ENCODE measurements at places on chromosomes 7 and 10.

DNA sequence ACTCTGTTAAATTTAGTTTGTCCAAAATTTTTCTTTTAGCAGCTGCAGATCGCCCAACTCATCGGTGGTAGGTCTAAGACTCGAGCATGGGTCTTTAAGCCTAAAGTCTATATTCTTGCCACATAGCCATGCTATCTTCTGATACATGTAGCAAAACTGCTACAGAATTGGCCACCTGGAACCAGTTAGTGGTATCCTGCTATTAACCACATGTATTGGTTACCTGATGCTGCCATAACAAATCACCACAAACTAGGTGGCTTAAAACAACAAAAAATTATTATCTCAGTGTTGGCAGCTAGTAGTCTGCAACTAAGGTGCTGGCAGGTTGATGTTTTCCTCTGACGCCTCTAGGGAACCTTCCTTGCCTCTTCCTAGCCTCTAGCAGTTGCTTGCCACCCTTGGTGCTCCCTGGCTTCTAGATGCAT lies 96.7 kb upstream of the PIK3CG start:
- no peaks in the 10 kb centered on the region for H3K36me3 ChIP-seq
- H3K27me3 ChIP-seq = no peaks in the 10 kb centered on the region
- H3K4me3 ChIP-seq = peak overlapping the region; percentile 82
- H3K27ac ChIP-seq = peak overlapping the region; percentile 93
- peaks cover 12% of the 10 kb centered on the region for H3K4me1 ChIP-seq
- peak; percentile 42 for DNase-seq

- H3K4me1 ChIP-seq = peaks cover 2% of the 10 kb centered on the region
- no peaks in the 10 kb centered on the region for H3K36me3 ChIP-seq
- no peak overlapping the region for H3K4me3 ChIP-seq
- peaks cover 10% of the 10 kb centered on the region for H3K27me3 ChIP-seq
- no peak overlapping the region for H3K27ac ChIP-seq
- DNase-seq = no peak
Observed at GRCh38 chr10:6669269-6669859, 89.3 kb upstream of the PRKCQ start.

DNA sequence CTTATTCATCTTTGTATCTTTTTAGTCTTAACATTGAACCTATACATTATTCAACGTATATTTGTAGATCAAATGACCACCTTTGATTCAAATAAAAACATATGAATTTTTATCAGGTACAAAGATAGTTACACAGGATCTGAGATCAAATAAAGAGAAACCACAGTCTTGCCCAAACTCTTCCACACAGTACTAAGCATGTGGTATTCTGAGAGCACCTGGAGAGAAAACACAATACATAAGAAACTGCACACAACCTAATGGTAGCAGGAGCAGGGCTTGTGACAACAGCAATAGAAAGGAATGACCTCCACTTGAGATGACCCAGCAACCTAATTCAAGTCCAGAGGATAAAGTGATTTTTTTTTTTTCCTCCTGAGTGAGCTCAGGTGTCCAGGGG lies 6.5 kb upstream of the WASL start:
- H3K27me3 ChIP-seq = peaks cover 2% of the 10 kb centered on the region
- no peak for DNase-seq
- H3K4me1 ChIP-seq = no peaks in the 10 kb centered on the region
- no peaks in the 10 kb centered on the region for H3K36me3 ChIP-seq
- no peak overlapping the region for H3K4me3 ChIP-seq

- DNase-seq = no peak
- H3K27me3 ChIP-seq = peaks cover 19% of the 10 kb centered on the region
- no peaks in the 10 kb centered on the region for H3K36me3 ChIP-seq
- no peak overlapping the region for H3K4me3 ChIP-seq
- H3K27ac ChIP-seq = no peak overlapping the region
- H3K4me1 ChIP-seq = peaks cover 3% of the 10 kb centered on the region
Observed at GRCh38 chr10:71421075-71421434, 24.3 kb downstream of the CDH23 start.

GRCh38 chr7:26574476-26574875 lies 282.8 kb downstream of the SNX10 start:
- H3K4me1 ChIP-seq = no peaks in the 10 kb centered on the region
- no peak for DNase-seq
- no peaks in the 10 kb centered on the region for H3K36me3 ChIP-seq
- H3K4me3 ChIP-seq = no peak overlapping the region
- H3K27me3 ChIP-seq = peaks cover 19% of the 10 kb centered on the region
- H3K27ac ChIP-seq = no peak overlapping the region

GRCh38 chr10:92573091-92573797 lies 649 bp downstream of the IDE start:
- peak; percentile 23 for DNase-seq
- H3K27ac ChIP-seq = peak overlapping the region; percentile 84
- H3K27me3 ChIP-seq = no peaks in the 10 kb centered on the region
- peaks cover 24% of the 10 kb centered on the region for H3K4me1 ChIP-seq
- H3K4me3 ChIP-seq = peak overlapping the region; percentile 91
- H3K36me3 ChIP-seq = no peaks in the 10 kb centered on the region

DNA sequence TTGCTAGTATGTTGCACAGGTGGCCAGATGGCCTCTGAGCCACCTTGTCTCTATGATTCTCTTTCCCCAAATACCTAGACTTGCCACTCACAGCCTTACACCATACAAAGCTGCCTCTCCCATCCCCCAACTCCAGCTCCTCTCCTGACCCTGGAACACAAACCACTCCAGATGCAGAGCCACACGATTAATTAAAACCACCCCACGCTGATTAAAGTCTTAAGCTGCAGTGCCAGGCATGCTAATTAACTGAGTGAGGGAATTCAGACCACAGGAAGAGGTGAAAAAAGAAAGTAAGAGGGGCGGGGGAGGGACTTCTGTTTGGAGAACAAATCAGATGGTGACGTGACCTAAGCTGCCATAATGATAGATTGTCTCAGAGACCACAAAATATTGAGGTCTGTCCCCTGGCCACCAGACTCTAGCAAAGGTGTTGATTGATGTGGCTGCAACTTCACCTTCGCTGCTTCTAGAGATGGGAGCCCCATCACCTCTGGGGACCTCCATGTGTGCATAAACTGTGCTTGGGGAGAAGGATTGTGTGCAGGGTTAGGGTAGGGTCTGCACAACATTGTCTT lies 331.3 kb downstream of the PLXNA4 start:
- no peak overlapping the region for H3K4me3 ChIP-seq
- peaks cover 9% of the 10 kb centered on the region for H3K27me3 ChIP-seq
- H3K27ac ChIP-seq = no peak overlapping the region
- no peak for DNase-seq
- no peaks in the 10 kb centered on the region for H3K4me1 ChIP-seq

DNA sequence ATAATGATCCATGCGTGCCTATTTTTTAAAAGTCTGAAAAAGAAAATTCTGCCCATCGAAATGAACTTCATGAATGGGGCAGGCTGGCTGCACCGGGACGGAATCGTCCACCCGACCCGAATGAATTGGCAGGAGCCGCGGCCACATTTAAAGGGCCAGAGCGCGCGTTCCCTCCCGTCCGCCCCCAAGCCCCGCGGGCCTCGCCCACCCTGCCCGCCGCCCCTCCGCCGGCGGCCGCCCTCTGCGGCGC lies 319 bp upstream of the GATA3 start:
- peak overlapping the region; percentile 68 for H3K4me3 ChIP-seq
- peak overlapping the region; percentile 63 for H3K27ac ChIP-seq
- peaks cover 1% of the 10 kb centered on the region for H3K36me3 ChIP-seq
- peaks cover 21% of the 10 kb centered on the region for H3K27me3 ChIP-seq

- DNase-seq = no peak
- H3K27me3 ChIP-seq = peaks cover 5% of the 10 kb centered on the region
- no peak overlapping the region for H3K4me3 ChIP-seq
- no peaks in the 10 kb centered on the region for H3K36me3 ChIP-seq
Observed at GRCh38 chr7:3149231-3149995, 105.7 kb upstream of the CARD11 start.

DNA sequence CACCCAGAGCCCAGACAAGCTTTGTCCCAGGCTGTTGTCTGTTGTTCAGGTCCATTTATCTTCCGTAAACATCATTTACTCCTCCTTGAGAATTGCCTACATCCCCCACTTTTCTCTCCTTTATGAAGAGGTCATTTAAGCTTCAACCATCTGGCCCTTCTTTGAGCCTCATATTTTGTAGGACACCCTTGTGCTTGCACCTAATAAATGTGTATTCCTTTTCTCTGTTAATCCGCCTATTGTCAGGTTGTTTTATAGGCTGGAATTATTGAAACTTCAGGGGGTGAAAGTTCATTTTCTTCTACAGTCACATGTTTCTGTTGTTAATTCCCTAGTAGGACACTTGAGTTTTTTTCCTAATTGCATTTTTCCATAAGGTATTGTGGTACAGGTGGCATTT lies 19.6 kb upstream of the CTTNBP2 start:
- H3K36me3 ChIP-seq = no peaks in the 10 kb centered on the region
- no peaks in the 10 kb centered on the region for H3K27me3 ChIP-seq
- no peak for DNase-seq
- no peak overlapping the region for H3K27ac ChIP-seq
- no peaks in the 10 kb centered on the region for H3K4me1 ChIP-seq

GRCh38 chr10:46068905-46069304 lies 22.8 kb upstream of the MSMB start:
- H3K4me1 ChIP-seq = no peaks in the 10 kb centered on the region
- H3K27ac ChIP-seq = no peak overlapping the region
- no peak overlapping the region for H3K4me3 ChIP-seq
- peaks cover 2% of the 10 kb centered on the region for H3K27me3 ChIP-seq

DNA sequence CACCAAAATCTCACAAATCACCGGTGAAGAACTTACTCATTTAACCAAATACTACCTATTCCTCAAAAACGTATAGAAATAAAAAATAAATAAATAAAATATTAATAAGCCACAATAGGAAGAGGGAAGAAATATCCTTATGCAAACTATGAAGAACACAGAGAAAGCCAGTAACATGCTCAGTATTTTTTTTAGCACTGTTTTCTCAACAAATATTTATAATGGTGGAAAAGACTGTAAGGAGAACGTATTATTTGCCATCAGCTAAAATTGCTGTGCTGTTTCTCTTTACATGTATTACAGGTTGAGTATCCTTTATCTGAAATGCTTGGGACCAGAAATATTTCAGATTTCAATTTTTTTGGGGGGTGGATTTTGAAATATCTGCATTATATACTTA lies 21.0 kb downstream of the KIAA1217 start:
- H3K4me3 ChIP-seq = no peak overlapping the region
- DNase-seq = no peak
- H3K4me1 ChIP-seq = no peaks in the 10 kb centered on the region
- no peaks in the 10 kb centered on the region for H3K27me3 ChIP-seq
- H3K36me3 ChIP-seq = no peaks in the 10 kb centered on the region
